ENCODE measurements at places on chromosomes 12 and 14. TPM values are rescaled to one million over a fixed set of nuclear protein-coding genes. Genes with fewer than 3 reads are reported as not detected.

- DNase-seq, result no peak
Measured at GRCh38 chr14:73344319-73344718, 107.0 kb downstream of the PAPLN start.

DNA sequence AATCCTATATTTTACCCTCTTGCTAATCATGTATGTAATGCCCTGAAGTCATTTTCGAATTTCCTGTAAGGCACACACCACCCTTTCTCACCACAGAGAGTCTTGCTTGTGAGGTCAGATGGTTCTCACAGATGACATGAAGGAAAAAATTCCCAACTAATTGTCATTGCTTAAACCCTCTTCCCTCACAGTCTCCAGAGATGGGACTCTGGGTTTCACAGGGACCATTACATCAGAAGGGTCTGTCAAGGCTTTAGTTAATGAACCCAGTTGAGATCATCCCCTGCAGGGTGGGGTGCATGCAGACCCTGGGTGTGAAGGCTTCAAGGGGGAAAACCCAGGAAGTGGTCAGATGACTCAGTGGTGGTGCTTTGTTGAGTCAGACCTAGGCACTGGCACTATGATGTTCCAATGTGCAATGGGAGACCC, 229.6 kb downstream of the BCAT1 start:
- DNase-seq, result peak; percentile 15

The RDH12 gene
- not detected for total RNA-seq

The KRT5 gene
- total RNA-seq, result not detected
